ENCODE measurements at places on chromosomes 2 and 18.

DNA sequence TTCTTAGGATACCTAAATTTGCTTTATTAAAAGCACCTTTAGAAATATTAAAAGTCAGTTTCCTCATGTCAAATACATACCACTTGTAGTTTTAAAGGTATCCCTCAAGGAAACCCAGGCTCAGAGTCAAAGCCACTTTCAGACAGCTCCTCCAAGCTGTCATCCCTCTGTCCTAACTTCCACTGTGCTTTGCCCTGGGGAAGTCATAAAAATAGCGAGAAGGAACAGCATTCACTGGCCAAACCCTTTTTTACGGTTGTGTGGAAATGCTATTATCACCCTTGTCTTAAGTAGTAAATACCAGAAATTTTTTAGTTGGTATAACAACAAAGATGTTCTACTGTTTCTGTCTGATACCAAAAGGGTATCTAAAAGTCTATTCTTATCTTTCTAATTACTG, 680.5 kb downstream of the ZEB2 start:
- DNase-seq = no peak

GRCh38 chr2:213261237-213261636, 23.0 kb upstream of the SPAG16 start:
- no peak for DNase-seq

DNA sequence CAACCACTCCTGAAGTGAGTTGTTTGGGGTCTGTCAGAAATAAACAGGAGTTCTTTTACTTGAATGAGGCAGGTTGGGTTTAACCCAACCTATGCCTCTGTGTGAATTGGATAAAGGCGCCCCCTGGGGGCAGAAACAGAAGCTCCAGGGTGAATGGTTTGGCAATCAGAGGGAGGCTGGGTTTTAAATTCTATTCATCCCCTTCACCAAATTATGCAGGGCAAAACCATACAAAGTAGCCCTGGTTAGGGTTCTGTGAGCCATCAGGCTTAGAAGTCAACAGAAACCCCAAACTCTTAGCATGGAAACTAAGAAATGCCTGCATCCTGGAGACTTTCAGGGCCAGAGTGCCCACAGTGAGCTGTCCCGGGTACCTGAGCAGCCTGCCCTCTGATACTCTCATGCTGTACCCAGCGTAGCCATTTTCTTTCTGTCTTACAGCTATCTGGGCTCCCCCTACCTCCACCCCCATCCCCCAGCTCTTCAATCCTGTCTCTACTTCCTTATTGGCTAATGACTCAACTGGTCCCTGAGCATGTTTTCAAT, 241.5 kb downstream of the ICOS start:
- no peak for DNase-seq

GRCh38 chr18:76495435-76496193, 572 bp upstream of the ZNF516 start:
- DNase-seq = peak; percentile 54

GRCh38 chr2:202624133-202624532, 10.6 kb upstream of the FAM117B start:
- no peak for DNase-seq

- DNase-seq = no peak
Observed at GRCh38 chr2:30569946-30570345, 122.9 kb downstream of the LCLAT1 start.

DNA sequence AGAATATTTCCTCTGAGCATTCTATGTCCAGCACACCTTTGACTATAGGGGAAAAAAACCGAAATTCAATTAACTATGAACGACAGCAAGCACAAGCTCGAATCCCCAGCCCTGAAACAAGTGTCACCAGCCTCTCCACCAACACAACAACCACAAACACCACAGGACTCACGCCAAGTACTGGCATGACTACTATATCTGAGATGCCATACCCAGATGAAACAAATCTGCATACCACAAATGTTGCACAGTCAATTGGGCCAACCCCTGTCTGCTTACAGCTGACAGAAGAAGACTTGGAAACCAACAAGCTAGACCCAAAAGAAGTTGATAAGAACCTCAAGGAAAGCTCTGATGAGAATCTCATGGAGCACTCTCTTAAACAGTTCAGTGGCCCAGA, 79.4 kb upstream of the FAM117B start:
- no peak for DNase-seq

DNA sequence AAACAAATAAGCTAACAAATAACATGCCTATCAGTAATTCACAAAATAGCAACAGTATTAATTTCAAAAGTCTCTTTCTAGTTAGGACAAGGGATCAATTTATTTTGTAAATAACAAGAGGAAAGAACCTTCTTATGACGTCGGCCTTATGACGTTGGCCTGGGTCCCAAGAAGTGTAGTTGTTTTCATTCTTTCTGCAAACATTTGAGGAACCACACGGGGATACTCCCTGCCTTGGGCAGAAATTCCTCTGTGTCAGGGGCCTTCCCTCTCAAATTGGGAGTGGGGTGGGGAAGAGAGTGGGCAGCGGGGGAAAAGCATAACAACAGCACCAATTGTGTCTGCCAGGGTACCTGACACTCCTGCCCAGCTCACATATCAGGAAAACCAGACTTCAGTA, 1.3 kb downstream of the CCDC68 start:
- DNase-seq = no peak

GRCh38 chr2:172762574-172762973, 26.9 kb downstream of the RAPGEF4 start:
- DNase-seq = no peak

DNA sequence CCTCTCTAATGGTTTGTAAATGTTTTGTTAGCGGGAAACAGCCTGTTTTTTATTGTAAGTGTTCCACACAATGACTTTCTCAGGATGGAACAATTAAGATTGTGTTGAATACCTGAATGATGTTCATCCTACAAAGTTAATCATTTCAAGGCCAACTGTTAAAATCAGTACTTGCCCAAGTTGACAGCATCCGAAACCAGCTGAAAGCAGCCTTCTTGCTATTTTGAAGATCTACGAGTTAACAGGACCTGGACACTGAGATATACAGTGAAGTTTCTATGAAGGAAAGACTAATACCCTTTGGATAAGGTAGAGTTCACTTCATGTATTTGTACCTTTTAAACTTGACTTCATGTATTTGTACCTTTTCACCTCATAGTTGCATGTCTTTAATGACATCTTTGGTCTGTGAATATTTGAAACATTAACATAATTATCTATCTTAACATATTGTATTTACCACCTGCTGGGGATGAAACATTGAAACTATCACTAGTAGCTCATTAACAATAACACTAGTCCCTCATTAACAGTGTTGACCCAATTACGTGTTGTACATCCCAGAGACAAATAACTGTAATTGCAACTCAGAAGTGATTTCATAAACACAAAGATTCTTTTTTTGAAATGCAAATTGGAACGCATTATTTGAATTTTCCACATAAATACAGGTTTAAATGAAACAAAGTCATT, 556.0 kb upstream of the MEX3C start:
- no peak for DNase-seq

DNA sequence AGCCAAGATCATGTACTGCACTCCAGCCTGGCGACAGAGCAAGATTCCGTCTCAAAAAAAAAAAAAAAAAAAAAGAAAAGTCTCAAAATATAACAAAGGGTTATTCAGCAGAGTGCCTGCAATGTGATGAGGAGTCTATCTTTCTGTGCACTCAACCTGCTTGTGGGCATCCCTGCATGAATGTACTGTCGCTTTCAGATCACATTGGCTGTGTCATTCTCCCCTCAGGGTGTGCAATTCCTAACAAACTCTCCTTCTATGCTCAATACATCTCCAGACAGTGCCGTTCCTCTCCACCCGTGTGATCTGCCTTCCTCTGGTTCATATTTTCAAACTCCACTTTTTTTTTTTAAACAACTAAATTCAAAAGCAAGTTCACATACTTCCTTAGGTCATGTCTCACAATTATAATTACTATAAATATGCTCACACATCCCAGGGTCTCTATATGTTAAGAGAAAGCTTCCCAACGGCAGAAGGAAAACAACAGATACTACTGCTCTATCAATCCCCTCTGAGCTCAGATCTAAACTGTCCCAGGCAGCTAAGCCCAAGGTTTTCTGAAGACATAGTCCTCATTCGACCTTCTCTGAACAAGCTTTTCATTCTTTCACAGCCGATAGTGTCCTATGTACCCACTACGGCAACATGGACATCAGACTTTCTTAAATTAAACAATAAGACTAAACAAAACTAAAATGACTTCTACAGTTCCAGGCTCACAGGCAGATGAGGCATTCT, 35.2 kb downstream of the PTMA start:
- DNase-seq = no peak

DNA sequence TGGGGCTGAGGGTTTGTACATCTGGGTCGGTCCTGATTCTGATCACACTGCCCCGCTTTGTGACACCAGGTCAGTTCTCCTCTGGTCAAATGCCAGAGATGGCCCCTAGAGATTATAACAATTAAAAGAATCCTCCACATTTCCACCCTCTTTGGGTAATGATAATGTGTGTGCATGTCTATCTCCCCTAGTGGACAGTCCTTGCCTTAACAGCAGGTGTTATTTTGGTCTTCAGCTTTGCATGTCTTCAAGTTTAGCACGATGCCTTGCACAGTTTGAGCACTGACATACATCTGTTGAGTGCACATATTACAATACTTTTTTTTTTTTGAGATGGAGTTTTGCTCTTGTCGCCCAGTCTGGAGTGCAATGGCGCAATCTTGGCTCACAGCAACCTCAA, 25.7 kb upstream of the COX7A2L start:
- no peak for DNase-seq

DNA sequence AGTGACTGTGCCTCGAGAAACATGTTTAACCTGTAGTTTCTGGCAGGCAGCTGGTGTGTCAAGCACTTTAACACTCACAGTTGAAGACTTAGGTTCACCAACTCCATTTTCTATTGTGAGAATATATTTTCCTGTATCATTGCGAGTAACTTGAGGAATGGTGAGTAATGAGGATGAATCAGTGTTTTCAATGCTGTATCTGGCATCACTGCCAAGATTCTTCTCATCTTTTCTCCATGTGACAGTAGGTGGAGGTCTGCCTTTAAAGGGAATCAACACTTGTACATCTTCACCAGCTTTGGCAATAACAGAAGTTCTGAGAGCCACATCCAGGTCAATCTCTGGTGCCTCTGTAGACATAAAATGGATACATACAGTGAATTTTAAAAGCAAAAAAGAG, 72.8 kb downstream of the PLEKHA3 start:
- no peak for DNase-seq

DNA sequence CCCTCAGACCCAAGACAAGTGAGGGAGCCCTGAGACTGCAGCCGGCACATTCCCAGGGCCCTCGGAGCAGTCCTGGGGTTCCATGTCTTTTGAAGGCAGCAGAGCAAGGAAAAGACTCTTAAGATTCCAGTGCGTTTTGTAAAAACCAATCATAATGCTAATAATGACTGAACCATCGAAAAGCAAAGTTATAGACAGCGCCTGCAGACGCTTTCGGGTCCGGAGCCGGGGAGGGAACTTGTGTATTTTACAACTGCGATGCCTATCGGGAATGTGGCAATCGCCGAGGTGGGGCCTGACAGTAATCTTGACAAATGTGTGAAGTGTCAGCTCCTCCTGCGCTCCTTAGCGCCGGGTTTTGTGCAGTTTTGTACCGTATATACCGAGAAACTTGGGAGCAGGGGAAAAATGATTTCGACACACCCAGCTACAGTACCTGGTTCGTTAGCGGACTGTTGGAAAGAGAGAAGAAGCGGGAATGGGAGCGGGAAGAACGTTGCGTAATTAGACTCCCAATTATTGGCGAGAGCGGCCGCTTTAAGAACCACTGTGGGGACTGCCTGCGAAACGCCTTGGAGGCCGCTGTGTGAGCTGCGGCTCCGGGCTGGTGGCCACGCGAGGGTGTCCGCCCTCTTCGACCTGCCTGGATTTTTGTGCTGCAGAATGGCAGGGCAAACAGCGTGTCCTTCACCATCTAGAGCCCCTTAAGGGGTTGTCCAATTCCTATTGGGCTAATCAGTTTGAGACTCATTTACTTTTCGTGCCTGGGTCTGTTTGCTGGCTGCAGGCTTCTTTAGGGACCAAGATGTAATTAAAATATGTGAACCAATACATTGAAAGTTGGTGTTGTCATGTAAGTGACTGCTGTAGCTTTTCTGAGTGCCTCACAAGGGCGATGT, 2.4 kb downstream of the EPAS1 start:
- peak; percentile 15 for DNase-seq

- DNase-seq = no peak
Observed at GRCh38 chr2:30209227-30209626, 22.1 kb upstream of the LBH start.

- DNase-seq = no peak
Observed at GRCh38 chr18:35054401-35054800, 13.2 kb downstream of the MAPRE2 start.

DNA sequence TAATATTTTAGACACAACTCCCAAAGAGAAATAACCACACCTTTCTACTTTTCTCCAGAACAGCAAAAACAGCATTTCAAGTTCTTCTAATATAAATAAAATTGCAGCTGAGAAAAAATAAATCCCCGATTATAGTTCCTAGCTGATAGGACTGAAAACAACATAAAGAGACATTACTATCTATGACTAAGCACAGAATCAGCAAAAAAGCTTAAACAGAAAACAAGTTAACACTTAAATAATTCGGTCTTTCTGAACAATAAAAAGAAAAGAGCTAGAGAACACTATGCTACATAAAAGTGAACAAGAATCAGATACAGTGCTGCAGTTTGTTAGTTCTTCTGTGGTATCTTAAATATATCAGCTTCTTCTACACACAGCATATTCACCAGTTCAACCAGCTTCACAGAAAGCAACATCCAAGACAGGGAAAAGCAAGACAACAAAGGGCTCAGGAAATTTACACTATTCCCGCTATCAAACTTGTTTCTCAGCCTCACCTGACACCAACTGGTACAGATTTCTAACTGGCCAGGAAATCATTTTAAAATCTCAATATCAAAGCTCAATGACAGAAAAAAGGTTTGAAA, 28.6 kb downstream of the FEZ2 start:
- no peak for DNase-seq

- peak; percentile 17 for DNase-seq
Observed at GRCh38 chr2:27306573-27307286, 1.5 kb downstream of the UCN start.

GRCh38 chr18:2707551-2708168, 52.1 kb downstream of the SMCHD1 start:
- DNase-seq = no peak

DNA sequence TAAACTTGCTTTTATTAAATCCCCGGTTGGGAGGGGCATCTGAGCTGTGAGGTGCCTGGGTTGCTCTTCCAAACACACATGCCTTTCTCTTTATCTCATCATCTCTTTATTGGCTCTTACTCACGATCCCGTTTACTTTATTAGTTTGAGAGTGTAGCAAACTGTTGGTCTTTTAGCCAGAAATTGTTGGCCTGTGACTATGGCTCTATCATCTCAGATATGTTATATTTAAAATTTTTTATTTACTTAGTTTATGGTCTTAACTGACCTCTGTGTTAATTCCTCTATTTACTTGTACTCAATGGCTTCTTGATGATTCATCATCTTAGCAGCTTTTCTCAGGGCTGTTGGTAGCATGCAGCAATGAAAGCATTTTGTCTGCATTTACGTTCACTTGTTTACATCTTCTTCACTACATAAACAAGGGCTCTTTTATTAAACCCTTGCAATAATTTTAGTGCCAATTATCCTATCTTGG, 408.4 kb downstream of the HRH4 start:
- DNase-seq = no peak
